Inflammatory macrophage (primary cell): ENCODE measurements at places on chromosomes 4 and X.
A peak's percentile ranks its signal among the peaks of the same experiment; 100 is the strongest.

DNA sequence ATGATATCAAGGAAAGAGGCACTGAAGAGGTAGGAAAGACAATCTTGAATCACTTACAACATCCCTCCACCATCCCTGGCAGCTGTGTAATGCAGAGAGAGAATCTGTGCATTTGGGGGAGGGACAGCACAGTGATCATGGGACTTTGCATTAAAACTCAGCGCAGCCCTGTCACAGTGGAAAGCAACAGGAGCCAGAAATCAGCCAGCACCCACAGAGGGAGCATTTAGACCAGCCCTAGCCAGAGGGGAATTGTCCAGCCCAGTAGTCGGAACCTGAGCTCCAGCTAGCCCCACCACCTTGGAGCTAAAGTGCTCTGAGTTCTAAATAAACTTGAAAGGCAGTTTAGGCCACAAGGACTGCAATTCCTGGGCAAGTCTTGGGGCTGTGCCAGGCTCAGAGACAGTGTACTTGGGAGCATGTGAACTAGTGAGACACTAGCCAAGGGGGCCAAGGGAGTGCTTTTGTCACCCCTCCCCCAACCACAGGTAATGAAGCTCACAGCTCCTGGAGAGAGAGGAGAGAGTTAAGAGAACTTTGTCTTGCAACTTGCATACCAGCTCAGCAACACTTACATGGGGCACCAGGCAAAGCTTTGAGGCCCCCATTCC, 83.9 kb upstream of the FAM241A start:
- no peak for DNase-seq

DNA sequence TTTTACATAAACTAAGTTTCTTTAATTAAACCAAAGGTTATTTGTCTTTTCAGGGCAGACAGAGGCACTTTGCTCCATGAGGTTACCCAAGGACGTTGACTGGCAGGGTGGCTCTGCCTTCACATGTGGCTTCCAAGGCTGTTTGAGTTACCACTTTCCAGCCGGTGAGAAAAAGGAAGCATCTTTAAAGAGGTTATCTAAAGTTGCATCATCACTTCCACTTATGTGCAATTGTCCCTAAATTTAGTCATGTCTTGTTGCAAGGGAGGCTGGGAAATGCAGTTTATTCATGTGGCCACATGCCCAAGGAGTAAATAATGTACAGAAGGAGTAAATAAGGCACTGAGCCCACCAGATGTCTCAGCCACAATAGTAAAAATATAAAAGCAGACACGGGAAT, 29.0 kb upstream of the RAP1GDS1 start:
- peak; percentile 63 for DNase-seq

GRCh38 chr4:26017531-26017930, 103.5 kb downstream of the SMIM20 start:
- DNase-seq: no peak

GRCh38 chr4:181982437-181982836, 260.8 kb upstream of the TENM3 start:
- DNase-seq: no peak

- peak; percentile 42 for DNase-seq
Measured at GRCh38 chrX:10142041-10142599, 14.7 kb upstream of the CLCN4 start.

GRCh38 chr4:3269105-3269927, 20.4 kb downstream of the MSANTD1 start:
- no peak for DNase-seq

GRCh38 chr4:96833831-96834230, 993.9 kb downstream of the PDHA2 start:
- no peak for DNase-seq

DNA sequence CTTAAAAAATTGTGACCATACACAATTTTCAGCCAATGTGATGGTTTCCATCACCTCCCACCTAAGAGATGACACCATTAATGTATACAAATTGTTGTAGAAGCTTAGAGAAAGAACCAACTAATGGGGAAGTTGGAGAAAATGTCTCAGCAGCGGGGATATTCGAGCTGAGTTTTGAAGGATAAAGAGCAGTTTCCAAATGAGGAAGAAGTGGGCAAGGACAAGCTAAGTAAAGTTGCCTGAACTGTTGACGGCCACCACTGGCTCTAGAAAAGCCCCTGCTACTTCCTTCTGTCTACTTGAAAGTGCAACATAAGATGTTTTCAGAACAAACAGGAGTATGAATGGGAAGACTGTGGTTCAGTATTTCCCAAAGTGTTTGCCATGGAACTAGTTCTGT, 92.0 kb downstream of the CHRNA9 start:
- peak; percentile 80 for DNase-seq

DNA sequence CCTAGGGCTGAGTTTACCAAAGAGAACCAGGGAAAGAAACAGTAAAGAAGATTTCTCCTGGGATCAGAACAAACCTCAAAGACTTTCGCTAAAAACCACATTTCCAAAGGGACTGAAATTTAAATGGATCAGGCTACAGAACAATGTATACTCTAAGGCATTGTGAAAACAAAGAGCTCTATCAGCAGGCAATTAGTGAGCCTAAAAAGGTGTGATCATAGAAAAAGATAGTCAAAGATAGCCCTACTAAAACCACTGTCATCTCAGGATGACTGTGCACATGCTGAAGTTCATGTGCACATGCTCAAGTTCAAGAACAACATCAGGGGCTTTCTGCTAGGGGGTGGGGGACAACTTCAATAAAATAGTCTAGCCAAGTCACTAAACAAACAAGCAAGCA, 12.9 kb upstream of the SMIM10L2A start:
- no peak for DNase-seq

- DNase-seq: peak; percentile 19
Measured at GRCh38 chr4:73698217-73698616, 42.2 kb upstream of the CXCL8 start.

DNA sequence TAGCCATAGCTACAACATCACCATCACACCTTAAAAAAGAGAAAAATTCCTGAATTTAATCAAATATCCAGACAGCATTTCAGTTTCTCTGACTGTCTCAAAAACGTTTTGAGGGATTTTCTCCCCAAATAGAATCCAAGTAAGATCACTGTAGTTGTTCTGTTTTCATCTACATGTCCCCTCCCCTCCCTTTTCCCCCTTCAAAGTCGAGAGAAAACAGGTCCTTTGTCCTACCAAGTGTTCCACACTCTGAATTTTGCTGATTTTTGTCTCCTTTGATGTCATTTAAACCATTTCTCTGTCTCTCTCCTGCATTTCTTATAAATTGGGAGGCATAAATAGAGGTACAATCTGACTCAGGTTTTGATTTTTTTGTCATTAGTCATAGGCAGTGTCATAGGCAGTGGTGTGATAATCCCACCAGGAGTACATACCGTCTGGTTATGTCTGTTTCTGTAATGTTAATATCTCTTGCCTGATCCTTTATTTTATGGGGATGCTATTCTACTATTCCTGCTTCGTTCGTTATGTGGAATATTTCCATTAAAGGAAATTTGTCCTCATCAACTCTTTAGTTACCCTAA, 348.6 kb downstream of the PTTG2 start:
- DNase-seq: no peak

- peak; percentile 44 for DNase-seq
Measured at GRCh38 chr4:61397174-61397573, 197.0 kb downstream of the ADGRL3 start.

DNA sequence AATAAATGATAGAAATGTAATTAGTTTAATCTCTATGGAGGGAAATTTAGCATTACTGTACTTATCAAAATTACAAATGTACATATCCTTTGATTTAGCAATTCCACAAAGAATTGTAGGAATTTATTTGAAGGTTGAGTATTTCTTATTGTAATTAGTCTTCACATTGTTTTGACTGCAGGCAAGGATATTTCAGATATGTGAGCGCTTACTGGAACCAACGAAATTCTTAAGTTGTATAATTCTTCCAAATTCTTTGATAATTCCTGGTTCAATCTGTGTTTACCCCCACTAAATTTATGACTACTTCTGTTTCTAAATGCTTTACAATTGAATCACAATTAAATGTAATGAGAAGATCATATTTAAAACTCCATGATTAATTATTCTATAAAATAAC, 26.9 kb upstream of the WWC2 start:
- DNase-seq: no peak

DNA sequence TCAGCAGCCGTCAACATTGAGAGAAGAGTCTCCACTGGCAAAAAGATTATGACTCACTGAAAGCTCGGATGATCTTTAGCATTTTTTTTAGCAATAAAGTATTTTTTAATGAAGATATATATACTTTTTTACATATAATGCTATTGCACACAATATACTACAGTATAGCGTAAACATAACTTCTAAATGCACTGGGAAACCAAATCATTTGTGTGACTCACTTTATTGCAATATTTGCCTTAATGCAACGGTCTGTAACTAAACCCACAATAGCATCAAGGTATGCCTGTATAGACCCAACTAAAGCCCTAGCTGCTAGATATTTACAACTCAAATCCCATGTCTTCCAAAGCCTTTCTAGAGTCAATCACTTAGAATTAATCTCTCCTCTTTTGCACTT, 52.3 kb upstream of the EDNRA start:
- DNase-seq: no peak

- no peak for DNase-seq
Measured at GRCh38 chr4:137029026-137029425, 503.3 kb downstream of the PCDH18 start.

DNA sequence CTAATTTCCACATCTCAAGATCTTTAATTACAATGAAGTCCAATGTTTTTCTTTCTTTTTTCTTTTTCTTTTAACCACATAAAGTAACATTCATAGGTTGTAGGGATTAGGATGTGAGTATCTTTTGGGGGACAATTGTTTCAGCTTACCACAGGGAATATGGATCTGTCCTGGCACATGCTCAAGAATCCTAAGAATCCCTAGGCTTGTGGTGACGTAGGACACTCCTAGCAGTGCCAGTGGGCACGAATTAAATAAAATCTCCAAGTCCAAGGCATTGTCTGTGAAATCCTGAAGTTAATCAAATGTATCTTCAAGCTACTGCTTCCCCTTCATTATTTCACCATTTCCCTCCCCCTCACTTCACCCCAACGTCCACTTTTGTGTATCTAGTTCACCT, 2.6 kb upstream of the LAS1L start:
- DNase-seq: no peak

DNA sequence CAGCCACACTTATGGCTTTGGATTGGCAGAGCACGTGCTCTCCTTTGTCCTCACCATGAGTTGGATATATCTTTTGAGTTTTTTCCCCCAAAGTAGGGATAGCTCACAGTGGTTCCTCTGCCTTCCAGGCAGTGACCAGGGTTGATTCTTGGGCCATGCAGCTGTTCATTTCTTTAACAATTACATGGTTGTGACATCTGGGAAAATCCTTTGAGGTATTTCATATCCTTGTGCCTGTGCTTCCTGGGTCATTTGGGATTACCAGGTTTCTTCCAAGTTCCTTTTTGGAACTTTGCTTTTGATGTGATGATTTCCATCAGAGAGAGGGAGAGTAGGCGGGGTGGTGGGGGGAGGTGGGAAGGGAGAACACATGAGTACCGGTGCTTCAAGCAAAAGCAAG, 15.6 kb downstream of the BCORL1 start:
- no peak for DNase-seq

GRCh38 chr4:176187624-176188023, 7.8 kb downstream of the SPATA4 start:
- DNase-seq: no peak

DNA sequence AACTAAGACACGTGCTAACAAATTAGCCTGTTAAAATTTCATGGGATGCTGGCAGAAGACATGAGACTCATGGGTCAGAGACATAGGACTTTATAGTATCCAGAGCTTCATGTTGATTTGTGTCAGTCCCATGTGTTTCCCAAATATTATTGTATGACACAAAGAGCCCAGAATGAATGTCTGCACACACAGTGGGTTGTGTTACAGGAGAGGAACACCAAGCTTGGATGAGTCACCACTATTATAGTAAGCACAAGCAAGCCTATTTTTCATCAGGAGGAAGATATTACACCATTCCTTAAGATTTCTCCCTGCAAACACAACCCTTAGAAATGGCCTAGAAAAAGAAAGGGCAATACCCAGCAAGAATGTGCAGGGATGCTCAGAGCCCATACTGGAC, 15.4 kb downstream of the BBS12 start:
- DNase-seq: peak; percentile 72

GRCh38 chr4:28073860-28074555, 1213.4 kb downstream of the STIM2 start:
- no peak for DNase-seq

DNA sequence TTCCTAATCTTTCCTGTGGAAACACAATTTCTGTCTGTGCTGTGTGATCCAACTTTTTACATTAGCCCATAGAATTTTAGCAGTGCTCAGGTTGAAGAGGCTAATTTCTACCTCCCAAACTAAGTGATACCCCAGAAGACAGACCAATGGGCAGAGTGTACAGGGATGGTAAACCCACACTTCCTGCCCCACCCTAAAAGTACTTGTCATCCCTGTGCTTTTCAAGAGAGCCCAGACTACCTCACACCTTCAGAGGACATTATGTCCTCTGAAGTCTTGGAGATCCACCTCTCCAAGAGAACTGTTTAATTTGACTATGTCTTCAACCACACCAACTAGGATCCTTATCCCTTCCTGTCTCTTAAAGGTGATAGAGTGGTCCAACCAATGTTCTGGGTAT, 82.0 kb upstream of the ACSL1 start:
- DNase-seq: no peak

DNA sequence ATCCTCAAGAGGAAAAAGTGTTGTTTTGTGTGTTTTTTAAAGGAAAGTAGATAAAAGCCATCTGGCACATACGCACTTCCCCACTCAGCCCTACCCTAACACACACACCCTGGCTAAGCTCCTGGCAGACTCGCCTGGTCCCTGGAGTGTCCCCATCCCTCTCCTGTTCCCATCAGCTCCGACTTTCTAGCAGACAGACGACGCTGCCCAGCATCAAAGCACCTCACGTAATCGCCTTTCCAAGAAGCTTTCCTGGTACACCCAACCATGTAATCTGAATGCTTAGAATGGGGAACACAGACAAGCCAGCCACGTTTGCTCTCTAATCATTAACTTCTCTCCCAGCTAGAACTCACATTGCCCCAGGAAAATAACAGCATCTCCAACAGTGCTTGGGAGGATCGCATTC, 116.2 kb downstream of the AFAP1 start:
- DNase-seq: no peak

GRCh38 chr4:168759959-168760527, 250.0 kb downstream of the CBR4 start:
- DNase-seq: peak; percentile 92

GRCh38 chr4:163486321-163486720, 8.2 kb upstream of the TMA16 start:
- no peak for DNase-seq

GRCh38 chr4:165450871-165451270, 72.1 kb downstream of the CPE start:
- DNase-seq: no peak

DNA sequence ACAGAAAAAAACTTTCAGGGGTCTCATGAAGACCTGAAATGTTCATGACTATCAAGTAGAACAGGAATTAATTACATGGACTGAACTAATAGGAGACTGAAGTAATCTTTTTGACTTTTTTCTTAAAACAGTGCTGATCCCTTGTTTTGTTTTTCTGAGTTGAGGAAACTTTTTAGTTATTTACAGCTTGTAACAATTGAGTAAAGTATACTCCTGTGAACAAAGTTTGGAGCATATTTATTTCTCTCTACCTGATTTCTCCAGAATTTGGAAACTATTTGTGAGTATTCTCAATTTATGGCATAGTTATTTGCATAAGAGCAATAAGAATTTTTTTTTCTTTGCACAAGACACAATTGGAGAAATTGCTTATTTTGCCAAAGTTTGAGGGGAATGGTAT, 64.8 kb downstream of the PCDH18 start:
- no peak for DNase-seq

- DNase-seq: no peak
Measured at GRCh38 chr4:182091128-182091527, 152.1 kb upstream of the TENM3 start.

GRCh38 chrX:101078716-101079598, at the start of gene TMEM35A:
TMEM35A (plus strand) TSS chrX:101078879; CDS start chrX:101079003, 124 bp downstream.
- no peak for DNase-seq
